ENCODE measurements at places on chromosomes 7 and 10. TPM values are rescaled to one million over a fixed set of nuclear protein-coding genes. Genes with fewer than 3 reads are reported as not detected.

DNA sequence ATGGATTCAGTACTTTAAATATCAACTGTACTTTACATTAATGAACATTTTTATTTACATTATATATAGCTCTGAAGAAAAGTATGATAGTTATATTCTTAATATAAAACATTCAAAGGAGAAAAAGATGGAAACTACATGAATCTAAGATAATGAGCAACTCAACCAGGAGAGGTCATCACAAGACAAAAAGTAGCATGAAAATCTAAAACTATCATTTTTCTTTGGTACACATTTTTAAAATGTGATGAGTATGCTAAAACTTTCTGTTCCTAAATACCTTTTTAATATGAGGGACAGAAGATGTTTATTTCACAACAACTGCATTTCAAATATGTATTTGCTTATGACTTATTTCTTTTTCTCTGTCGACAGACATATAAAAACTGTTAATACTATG is 2.4 kb downstream of the CNTNAP2 start:
- no peak for DNase-seq

GRCh38 chr7:42671627-42672026 is 240.2 kb downstream of the C7orf25 start:
- DNase-seq, result no peak

- DNase-seq, result no peak
These were observed 61.5 kb downstream of the CHN2 start for GRCh38 chr7:29255906-29256692.

GRCh38 chr7:104825099-104825498 is 188.9 kb upstream of the KMT2E start:
- no peak for DNase-seq

AKR1C4 gene
- polyA plus RNA-seq, result not detected

GRCh38 chr10:20627087-20627486 is 270.0 kb downstream of the NEBL start:
- no peak for DNase-seq

DNA sequence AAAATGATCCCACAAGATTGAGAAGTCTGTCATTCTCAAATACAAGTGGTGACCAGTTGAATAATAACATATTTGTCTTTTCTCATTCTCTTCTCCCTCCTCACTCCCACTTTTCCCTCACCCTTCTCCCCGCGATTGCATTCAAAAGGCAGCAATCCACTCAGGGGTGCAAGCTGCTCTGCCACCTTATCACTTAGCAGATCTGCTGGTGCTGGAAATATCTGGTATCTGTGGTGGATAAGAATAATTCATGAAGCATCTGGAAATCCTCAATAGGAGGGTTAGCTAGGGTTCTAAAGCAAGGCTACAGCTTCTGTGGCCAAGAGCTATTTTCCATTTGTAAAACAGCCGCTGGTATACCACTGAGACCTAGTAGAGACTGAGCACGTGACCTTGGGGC is 43.8 kb downstream of the GCC1 start:
- DNase-seq, result no peak

KCNMA1 gene
- 58.8 TPM for polyA plus RNA-seq

TAS2R5 gene
- 0.81 TPM for polyA plus RNA-seq

ARMS2 gene
- polyA plus RNA-seq, result not detected

SPOCK2 gene
- polyA plus RNA-seq, result 0.02 TPM

GRCh38 chr10:17265468-17265867 is 37.4 kb downstream of the VIM start:
- no peak for DNase-seq

DNA sequence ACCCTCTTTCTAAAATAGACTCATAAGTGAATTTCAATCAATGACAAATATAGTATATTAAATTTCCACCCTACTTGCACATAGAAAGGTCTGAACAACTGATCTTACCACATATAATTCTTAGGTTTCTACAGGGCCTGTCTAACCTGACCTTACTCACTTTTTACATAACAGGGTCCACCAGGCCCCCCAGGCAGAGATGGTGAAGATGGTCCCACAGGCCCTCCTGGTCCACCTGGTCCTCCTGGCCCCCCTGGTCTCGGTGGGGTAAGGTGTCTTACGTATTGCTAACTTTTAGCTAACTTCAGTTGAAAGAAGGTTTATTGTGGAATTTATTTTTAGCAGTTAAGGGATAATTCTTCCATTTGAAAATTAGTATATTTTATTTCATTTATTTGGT is 5.3 kb downstream of the COL1A2 start:
- no peak for DNase-seq

DNA sequence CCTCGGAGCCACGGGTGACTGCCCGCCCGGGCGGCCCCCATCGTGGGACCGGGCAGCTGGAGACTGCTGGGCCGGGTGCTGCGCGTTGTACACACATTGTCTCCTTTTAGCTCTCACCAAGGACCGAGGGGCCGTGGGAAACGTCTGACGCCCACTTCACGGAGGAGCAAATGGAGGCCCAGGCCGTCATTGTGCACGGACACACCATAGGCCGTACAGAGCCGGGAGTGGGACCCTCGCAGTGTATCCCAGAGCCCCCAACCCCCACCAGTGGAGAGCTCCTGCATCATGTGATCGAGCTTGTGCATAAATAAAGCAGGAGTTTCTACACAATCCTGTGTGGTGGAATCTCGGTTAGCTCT is 722 bp downstream of the DENND10 start:
- no peak for DNase-seq

DNA sequence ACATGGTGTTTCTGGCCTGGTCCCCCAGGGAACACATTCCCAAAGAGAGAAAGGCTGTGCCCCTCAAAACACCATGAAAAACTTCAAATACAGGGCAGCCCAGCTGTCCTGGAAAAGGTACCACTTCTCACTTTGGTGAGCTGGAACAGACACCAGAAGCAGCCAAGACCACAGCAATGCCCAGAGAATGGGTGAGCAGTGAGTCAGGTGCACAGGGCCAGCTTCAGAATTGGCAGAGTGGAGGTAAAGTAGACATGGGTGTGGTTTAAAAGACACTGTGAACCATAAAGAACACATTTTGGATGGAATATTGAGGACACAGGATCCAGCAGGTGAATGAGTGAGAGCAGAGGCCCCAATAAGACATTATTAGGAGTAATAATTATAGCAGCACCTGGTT is 51.3 kb downstream of the FAM13C start:
- no peak for DNase-seq

DNA sequence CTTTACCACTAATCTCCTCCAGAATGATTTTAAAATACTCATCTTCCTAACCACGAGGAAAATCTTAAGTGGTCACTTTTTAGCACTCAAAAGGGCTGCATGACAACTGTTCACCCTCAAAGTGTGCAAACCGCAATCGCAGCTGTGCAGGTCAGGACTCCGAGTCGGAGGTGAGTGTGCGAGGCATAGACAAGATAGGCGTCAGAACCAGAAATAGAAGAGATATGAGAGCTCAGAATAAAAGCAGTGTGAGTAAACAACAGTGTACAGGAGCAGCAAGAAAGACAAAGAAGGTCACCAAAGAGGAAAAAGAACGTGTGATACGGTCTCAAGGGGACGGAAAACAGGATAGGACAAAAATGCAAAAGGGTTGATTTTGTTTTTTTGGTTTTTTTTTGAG is 17.5 kb upstream of the ENO4 start:
- no peak for DNase-seq

INSYN2A gene
- 0.35 TPM for polyA plus RNA-seq

GRCh38 chr7:102431617-102432298 is 1.6 kb upstream of the ORAI2 start:
- DNase-seq, result no peak

PAPOLB gene
- not detected for polyA plus RNA-seq

TSPAN33 gene
- polyA plus RNA-seq, result 0.73 TPM

- DNase-seq, result no peak
These were observed 64.4 kb downstream of the EPDR1 start for GRCh38 chr7:37984750-37985390.

DNA sequence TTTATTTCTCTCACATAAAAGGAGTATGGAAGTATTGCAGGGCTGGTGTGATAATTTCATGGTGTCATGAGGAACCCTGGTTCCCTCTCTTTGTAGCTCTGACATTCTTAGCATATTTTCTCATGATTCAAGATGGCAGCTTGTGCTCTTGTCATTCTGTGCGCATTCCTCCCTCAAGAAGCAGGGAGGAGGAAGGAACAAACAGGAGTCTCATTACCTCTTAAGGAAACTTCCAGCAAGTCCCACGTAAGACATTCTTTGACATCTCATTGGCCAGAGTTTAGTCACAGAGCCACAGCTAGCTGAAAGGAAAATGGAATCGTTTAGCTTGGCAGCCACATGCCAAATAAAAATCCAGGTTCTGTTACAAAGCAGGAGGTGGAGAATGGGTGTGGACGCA is 546.8 kb downstream of the LRMDA start:
- DNase-seq, result no peak

GRCh38 chr7:101233907-101234547 is 3.6 kb downstream of the CLDN15 start:
- no peak for DNase-seq

IL2RA gene
- not detected for polyA plus RNA-seq

CYP3A5 gene
- polyA plus RNA-seq, result 0.21 TPM

GPC2 gene
- polyA plus RNA-seq, result 2.6 TPM

- DNase-seq, result no peak
These were observed 20.4 kb upstream of the FIGNL1 start for GRCh38 chr7:50470250-50471163.

ANKRD26 gene
- 2.3 TPM for polyA plus RNA-seq

GET4 gene
- polyA plus RNA-seq, result 18.5 TPM

CHRM2 gene
- polyA plus RNA-seq, result 85.6 TPM

- DNase-seq, result no peak
These were observed 35.4 kb downstream of the CTTNBP2 start for GRCh38 chr7:117837841-117838240.

FAM200A gene
- polyA plus RNA-seq, result 11.8 TPM

- DNase-seq, result no peak
These were observed 60.3 kb downstream of the RAB18 start for GRCh38 chr10:27564398-27564797.

DNA sequence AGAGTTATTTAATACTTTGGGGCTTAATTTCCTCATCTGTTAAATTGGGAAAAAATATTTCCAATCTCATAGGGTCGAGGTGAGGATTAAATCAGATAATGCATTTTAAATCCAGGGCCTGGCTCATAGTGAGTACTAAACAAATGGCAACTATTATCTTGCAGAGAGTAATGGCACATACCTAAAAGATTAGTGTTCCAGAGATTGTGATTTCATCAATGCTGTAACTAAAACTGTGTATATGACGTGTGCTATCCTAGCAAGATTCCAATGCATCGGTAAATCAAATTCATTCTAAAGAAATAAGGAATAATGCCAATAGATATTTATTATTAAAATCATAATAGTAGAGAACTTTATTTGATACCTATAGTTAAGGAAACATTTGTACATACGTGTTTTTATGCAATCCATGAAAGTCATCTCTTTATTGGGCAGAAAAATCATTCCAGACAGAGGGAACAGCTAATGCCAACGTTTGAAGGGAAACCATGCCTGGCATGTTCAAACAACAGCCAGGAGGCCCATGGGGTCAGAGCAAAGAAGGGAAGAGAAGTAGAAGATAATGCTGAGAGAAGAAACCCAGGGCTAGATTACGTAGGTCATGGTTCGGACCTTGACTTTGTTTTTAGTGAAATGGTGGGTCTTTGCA is 174.8 kb upstream of the AGR3 start:
- DNase-seq, result peak; percentile 20

DNA sequence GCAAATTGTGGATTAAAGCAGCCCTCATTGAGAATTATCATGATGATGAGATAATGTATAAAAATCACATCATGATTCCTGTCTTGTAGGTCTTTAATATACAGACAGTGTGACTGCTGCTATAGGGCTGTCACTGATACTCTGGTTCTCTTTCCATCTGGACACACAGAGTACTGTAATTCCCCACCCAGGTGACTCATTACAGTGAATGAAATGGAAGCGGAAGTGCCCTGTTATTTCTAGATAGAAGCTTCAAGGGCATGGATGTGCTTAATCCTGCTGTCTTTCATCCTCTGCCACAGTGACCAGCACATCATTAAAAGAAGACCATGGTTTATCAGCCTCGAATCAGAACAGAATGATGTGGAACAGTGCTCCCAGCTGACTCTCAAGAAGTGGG is 1234.0 kb downstream of the SORCS3 start:
- no peak for DNase-seq

- no peak for DNase-seq
These were observed 17.3 kb downstream of the DCLRE1C start for GRCh38 chr10:14936584-14936983.

DNA sequence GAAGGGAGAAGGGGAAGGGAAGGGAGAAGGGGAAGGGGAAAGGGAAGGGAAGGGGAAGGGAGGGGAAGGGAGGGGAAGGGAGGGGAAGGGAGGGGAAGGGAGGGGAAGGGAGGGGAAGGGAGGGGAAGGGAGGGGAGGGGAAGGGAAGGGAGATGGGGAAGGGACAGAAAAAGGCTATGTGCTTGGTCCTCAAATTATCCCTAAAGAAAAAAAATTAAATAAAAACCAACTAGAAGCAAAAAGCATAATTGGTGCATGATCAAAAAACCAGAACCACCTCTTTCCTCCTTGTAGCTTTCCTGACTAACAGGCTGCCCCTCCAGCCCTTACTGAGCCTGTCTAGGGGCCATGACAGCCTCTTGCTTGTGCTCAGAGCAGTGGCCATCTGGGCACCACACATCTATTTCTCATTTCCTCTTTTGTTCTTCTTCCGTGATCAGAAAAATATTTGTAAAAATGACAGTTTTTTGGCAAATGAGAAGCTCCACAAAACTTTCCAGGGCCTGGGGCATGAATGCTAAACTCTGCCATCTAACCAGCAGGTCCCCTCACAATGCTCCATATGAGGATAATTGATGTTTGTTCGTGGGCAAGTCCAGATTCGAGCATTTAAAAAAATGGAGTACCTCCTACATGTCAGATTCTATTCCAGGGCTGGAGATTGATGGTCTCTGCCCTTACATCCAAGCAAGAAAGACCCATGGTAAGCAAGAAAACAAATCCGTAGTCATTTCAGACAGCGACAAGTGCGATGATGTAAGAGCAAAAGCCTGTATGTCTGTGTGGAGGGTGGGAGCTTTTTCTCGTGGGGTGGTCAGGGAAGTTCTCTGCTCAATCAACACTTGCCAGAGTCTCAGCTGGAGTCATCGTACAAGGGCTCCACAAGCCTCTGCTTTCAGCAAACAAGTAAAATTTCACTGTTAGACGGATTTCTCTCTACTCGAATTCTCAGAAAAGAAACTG is 320.9 kb downstream of the WDR11 start:
- DNase-seq, result no peak

NYAP1 gene
- 0.35 TPM for polyA plus RNA-seq

PTN gene
- 136 TPM for polyA plus RNA-seq
